ENCODE measurements at places on chromosomes 6 and 20.

DNA sequence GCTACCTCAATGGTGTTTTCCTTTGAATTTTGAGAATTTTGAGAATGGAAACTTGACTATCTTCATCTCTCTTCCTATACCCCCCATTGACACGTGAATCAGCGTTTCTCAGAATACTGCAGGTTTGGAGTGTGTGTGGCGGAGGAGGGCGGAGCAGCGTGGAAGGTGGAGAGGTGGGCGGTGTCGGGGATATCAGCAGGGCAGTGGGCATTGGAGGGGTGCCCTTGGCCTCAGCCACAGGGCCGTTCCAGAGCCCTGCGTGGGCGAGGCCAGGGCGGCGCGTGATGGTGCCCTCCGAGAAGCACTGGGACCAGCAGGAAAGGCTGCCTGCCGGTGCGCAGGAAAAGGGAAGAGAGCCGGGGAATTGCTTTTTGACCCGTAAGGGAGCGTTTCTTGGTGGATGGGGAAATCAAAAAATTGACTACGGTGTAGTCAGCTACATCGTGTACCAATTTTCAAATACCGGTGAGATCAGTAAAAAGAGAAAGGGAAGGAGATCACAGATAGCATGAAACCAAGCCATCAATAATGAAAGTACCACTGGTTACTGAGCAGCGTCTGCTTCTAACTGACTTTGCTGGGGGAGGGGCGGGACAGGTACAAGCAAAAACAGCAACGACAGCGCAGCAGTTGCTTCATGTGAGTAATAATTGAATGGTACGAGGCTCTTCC is 82.7 kb upstream of the DUSP22 start:
- DNase-seq = no peak

GRCh38 chr6:81373414-81373813 is 379.1 kb downstream of the TENT5A start:
- no peak for DNase-seq

DNA sequence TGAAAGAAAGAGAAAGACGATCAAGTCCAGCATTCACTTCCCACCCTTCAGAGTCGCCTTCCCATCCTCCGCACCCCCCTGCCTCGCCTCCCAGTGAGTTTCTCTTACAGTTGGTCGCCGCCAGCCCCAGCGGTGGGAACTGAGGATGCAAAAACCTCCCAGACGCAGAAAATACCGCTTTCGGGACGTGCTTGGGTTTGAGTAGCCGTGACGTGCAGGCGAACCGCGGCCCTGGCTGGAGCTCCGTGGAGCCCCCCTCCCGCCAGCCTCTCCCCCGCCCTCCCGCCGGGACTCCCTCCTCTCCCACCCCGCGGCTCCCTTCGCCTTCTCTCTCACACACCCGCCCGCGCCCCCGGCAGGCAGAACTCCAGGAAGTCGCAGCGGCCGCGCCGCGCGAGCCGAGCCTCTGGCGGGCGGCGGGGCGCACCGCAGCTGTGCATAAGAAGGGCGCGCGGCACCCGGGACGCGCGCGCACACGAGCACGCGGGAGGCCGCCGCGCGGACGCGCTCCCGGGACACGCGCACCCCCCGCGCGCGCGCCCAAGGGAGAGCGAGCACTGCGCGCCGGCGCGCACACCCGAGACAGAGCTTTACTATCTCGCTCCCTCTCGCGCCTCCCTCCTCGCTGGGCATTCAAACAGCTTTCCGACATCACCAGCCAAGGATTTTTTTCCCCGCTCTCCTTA is at the start of gene ADGRB3:
ADGRB3 (plus strand) TSS at position 557 of the 686 bp plus-strand sequence. CDS start 3,394 bp downstream, outside the sequence.
- DNase-seq = peak; percentile 97

DNA sequence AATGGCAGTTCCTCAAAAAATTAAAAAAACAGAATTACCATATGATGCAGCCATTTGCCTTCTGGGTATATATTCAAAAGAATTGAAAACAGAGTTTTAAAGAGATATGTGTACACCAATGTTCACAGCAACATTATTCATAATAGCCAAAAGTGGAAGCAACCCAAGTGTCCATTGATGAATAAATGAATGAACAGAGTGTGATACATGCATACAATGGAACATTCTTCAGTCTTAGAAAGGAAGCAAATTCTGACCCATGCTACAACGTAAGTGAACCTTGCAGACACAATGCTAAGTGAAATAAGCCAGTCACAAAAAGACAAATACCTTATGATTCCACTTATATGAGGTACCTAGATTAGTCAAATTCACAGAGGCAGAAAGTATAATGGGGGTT is 34.7 kb upstream of the YWHAB start:
- DNase-seq = no peak

DNA sequence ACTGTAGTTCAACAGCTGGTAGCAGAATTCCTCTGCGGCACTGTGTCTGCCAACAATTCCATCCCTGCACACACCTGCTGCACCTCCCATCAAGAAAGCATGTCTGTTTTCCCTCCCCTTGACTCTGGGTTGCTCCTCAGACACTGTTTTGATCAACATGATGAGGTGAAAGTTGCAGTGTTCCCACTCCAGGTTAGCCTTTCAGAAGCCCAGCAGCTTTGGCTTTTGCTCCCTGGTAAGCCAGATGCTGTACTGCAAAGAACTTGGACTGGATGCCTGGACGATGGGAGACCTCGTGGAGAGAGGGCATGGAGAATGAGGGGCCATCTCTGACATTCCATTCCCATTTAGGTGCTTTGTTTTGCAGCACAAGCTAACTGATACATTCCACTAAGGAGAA is 79.1 kb upstream of the MAFB start:
- DNase-seq = no peak

GRCh38 chr6:106180208-106180607 is 94.1 kb downstream of the PRDM1 start:
- no peak for DNase-seq

DNA sequence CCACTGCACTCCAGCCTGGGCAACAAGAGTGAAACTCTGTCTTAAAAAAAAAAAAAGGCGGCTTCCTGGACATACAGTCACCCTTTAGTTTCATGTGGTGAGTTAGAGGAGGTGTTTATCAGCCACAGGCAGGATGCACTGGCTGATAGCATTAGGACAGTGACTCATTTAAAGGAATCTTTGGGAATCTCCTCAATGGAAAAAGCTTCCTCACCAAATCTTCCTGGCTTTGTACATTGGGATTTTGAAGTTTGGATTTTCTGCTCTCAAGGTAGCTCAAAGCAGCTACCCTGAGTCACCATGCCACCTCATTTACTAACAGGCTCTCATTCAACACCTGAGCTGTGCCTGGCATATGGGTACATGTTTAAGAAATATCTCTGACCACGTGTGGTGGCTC is 20.2 kb downstream of the PRPH2 start:
- DNase-seq = no peak

Measured in NCI-H774 (cell line).